ENCODE measurements at places on chromosomes 12 and 14.

GRCh38 chr14:24271134-24271833 is at the start of gene RABGGTA:
Gene RABGGTA (minus strand): TSS chr14:24271597. CDS start chr14:24271115, 482 bp downstream.
- DNase-seq = peak; percentile 83

DNA sequence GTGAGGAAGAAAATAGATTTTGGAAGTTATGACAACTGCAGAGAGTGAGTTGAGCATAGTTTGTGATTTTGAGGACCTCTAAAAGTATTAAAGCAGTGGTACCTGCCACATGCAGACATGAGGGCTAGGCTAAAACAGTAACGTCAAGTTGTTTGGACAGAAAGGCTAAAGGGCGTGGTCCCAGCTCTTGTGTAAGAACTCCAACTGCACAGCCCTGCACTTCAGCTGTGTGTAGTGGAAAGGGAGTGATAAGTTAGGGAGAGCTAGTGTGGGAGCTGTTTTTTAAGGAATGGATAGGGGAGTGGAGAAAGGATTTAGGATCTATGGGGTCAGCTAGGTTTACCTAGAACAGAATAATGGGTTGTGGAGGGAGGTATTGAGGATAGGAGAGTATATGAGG is 39.5 kb downstream of the TESPA1 start:
- DNase-seq = no peak

DNA sequence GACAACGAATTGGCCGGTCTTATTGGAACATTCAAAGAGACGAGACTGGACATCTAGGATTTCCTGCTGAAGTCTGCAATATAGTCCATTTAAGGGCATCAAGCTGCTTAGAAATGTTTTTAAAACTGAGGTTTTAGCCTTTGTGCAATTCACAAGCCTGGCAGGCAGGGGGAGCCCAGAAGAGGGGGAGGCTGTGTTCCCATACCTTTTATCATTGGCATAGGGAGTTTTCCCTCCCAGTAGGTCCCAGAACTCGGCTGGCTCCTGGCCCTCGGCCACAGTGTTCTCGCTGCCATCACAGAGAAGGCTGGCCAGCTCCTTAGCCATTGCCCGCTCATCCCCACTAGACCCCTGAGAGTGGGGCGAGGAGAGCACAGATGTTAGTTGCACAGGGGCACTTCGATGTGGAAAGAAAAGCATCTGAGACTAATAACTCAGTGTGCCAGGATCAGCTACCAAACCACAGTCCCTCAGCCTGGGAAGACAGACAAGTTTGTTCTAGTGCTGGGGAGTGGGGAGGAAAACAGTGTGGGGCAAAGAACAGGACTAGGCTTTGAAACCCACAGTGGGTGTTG is 15.1 kb downstream of the AVIL start:
- DNase-seq = no peak

GRCh38 chr12:105713606-105714305 is 383.3 kb downstream of the C12orf75 start:
- DNase-seq = no peak

GRCh38 chr12:56631790-56632700 is 1.9 kb upstream of the BAZ2A start:
- peak; percentile 61 for DNase-seq

DNA sequence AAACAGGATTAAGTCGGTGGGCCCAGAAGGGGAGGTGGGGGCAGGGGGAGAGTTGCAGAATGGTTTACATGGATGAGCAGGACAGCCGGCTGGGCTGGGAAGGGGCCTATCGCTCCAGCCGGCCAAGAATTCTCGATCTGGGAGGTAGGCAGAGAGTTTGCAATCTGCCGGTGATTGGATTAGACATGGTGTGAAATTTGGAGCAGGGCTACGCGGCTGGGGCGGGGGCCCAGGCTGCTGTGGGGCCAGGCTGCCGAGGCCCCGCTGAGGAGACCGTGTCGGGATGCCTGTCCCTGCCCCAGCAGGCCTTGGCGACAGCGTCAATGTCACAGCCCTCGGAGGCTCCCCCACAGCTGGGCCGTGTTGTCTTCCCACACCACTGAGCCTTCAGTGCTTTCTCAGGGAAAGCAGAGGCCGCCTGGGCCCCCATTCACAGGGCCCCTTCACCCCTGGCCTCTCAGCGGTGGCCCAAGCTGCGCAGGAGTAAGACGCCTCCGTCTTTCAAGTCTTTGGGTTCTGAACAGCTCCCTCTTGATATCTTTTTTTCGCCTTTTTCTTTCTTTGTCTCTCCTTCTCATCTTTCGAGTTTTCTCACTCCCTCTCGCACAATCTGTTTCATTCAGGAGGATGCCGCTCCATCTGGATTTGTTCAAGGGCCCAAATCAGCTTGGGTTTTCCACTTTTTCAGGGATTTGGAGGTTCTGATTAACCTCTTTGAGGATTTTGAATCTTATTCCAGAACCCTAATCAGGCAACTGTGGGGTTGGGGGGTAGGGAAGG is 117.5 kb upstream of the PARP11 start:
- DNase-seq = no peak
